ENCODE measurements at places on chromosomes 6 and 20.

GRCh38 chr6:108570517-108570916, 9.8 kb downstream of the FOXO3 start:
- no peak for DNase-seq

DNA sequence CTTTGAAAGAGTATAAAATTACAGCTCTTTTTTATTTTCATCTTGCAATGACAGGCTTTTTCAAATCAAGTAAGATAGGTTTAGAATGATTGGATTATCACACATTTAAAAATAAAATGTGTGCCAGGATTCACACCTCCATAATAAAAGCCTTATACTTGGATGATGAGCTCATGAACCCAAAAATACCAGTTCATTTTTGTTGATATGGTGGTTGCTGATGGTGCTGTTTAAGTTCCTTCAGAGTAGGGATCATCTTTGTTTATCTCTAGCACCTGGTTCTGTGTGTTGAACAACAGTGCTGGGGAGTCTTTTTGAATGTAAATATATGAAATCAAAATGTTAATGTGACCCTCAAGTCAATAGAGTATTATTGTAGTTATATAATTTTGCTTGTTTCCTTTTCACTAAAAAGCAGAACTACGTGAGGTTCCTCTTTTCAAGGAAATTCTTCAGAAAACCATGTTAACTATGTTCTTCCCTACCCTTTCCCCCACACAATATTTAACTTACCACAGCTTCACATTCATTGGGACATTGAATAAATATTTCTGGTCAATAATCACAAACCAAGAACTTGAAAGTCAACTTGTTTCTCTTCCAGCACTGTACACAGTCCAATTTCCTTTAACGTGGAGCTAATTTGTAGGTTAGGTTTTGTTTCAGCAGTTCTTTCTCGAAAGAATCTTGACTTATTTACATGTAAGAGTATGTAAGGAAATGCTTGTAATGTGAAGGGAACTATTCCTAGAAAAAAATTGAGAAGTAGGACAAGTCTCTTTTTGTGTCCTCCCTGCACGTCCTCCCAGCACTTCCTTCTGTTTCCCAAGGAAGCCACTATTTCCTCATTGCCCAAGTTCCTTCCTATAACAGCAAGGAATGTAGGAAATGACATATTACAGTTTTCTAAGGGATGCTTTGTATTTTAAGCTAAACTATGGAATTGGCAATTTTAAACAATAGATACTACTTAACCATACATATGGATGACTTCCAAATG, 945.9 kb upstream of the CITED2 start:
- DNase-seq: no peak

DNA sequence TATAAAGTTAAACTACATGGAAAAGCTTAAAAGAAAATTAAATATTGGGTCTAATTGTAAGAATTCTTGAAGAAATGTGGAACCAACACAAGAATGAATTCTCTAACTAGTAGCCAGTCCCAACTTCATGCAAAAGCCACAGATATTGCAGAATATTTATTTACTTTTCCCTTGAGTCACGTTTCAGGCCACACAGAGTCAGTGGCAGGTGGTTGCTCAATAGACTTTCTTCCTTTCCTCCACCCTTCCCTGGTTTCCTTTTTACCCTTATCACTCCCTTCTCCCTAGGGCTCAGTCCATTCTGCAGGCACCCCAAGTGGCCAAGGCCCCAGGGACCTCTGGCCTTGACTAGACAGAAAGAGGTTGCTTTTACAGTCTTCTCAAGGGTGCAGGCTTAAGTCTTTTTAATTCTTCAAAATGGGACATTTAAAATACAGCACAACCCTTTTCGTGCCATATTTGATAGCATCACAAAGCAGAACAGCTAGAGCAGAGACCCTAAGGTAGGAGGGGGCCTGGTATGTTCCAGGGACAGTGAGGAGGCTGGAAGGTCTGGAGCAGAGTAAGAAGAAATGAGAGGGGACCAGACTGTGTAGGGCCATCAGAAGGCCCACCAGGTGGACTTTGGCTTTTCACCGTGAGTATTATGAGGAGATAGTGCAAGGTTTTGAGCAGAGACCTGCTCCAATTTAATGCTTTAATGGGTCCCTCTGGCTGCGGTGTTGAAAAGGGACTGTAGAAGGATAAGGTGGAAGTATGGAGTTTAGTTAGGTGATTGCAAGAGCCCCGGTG, 65.0 kb downstream of the HDDC2 start:
- no peak for DNase-seq

- DNase-seq: no peak
These were observed 186.6 kb downstream of the SOX4 start for GRCh38 chr6:21780141-21780540.

- DNase-seq: no peak
These were observed 2.8 kb upstream of the RAB23 start for GRCh38 chr6:57224769-57225515.

DNA sequence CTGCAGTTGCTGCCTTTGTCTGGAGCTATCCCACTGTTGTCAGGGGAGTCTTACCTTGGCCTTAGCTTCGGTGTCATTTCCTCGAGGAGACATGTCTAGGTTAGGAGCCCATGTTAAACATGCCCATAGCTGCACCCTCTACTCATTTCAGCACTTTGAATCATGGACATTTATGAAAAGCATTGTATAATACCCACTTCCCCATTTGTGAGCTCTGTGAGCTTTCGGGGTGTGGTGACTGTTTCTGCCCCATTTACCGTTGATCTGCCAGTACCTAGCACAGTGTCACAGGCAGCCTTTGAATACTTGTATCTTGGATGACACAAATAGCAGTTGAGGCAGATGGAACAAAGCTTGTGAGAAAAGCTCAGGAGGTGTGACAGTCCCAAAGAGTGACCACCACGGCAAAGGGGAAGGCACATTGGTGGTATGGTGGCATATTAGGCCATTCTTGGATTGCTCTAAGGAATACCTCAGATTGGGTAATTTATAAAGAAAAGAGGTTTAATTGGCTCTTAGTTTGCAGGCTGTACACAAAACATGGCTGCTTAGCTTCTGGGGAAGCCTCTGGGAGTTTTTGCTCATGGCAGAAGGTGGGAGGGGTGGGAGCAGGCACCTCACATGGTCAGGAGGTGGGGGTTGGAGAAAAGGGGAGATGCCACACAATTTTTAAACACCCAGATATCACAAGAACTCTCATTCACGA, 42.0 kb downstream of the JARID2 start:
- DNase-seq: no peak

- no peak for DNase-seq
These were observed 65.6 kb upstream of the TMEM30A start for GRCh38 chr6:75350156-75350555.

GRCh38 chr6:116018976-116019375, 41.7 kb downstream of the FRK start:
- DNase-seq: no peak

- DNase-seq: no peak
These were observed 143.9 kb upstream of the NOX3 start for GRCh38 chr6:155599561-155599960.

All from NCI-H510A (cell line).